ENCODE measurements at places on chromosomes 7 and 10.

GRCh38 chr10:117944676-117945447 lies 101.9 kb downstream of the RAB11FIP2 start:
- no peak for DNase-seq

DNA sequence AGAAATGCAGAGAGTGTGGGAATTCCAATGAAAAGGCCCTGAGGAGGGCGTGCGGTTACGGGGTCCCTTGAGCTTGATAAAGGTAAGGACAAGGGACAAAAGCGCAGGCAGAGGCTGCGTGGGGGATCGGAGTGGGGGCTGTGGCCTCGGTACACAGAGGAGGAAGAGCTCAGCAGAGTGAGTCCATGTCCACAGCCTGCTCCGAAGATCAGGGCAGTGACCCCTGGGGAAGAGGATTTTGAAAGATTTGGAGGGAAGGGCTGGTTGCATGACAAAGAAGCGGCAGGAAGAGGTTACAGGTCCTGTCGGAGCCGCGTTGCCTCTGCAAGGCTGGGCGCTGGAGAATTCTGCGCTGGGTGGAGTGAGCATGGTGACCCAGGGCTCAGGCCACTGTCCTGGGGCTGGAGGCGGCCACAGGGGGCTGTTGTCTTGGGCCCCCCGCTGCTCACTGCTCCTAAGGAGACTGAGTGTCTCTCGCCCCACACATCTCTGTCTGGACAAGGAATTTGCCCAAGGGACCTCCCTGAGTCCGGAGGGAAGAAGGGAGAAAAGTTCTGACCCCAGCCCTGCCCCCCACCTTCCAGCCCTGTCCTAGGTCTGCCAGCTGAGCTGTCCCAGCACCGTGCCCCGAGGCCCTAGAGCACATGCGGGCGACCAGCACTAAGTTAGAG lies 69.8 kb upstream of the INSIG1 start:
- no peak for DNase-seq

DNA sequence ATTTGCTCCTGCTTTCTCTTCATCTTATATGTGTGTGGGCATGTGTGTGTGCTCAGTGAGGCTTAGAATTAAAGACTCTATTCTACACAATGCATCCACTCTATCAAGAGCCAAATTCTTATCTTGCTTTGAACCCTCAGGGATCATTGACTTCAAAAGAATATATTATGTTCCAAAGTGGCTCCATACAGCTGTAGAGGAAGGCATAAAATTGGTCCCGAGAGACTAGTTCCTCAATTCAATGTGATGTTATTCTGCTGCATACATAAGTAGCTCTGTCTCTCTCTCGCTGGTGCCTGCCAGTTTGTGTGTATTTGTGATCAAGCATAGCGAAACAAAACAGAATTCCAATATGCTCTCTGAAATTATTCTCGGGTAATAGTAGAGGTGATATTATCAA lies 997.9 kb upstream of the POT1 start:
- no peak for DNase-seq

DNA sequence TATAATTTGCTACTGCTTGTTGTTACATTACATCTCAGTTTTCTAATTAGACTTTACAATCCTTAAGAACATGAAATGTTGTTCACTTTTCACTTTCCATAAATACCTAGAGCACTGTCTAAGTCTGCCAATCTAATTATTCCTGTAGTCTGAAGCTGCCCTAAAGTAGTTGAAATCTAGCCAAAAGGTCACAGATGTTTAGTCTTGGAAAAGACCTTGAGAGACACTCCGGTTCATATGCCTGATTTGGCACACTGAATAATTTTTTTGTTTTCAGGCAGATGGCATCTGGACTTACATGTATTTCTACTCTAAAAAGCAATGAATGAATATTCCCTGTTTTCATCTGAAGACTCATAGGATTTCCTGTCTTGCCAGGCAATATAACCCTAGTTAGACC lies 359.1 kb downstream of the ANKRD7 start:
- DNase-seq: no peak

- no peak for DNase-seq
These were observed 12.2 kb downstream of the CLRN3 start for GRCh38 chr10:127880557-127880956.

DNA sequence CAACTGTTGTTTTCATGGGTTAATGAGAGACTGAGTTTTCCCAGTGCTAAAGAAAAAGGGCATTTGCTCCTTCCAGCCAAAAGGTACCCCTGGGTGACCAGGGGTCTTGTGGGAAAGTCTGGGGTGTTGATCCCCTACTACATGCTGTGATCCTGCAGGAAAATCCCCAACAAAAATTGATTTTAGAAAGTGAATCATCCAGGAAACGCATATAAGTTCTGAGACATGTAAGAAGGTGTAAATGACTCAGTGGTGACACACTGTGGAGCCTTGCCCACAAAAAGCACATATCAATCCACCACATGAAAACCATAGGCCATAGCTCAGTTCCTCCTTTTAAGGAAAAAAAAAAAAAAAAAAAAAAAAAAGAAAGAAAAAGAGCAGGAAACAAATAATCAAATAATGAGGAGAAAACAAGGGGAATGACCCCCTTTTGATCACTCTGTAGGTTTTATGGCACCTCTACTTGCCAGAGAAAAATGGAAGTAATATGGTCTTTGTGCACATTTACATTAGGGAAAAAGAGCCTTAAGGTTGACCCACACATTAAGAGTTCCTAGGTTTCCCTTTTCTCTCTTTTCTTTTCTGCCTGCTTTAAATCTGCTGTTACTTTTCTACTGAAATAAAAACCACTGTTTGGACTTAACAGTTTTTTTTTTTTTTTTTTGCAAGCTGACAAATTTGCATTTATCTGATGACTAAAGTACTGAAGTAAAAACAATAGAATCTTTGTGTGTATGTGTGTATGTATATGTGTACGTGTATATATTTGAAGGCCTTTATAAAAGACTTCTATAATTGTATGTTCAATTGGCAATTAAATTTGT lies 386.0 kb downstream of the KIF20B start:
- no peak for DNase-seq

- no peak for DNase-seq
These were observed 101.8 kb downstream of the PTPRE start for GRCh38 chr10:128008521-128009250.

DNA sequence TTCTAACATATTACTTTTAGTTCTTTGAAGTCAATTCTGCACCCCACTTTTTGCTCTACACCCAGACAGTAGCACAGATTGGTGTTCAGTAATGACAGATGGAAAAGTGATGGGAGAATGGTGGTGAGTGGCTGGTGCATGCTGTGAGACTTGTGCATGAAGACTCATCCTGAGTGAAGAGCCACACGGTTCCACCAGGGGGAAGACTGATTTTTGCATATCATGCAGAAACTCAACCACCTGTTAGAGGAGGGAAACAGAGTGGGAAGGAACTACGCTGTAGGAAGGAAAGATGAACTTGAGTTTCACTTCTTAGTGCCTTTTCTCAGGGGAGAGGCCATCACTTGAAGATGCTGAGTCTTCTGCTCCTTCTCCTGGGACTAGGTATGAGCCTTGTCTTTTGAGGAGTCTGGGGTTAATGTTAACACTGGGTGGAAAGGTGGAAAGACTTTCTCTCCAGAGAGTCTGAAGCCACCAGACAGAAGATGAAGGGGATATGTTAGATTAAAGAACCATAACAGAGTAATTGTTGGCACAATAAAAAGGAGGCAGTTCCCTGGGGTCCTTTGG lies 9.3 kb upstream of the PRSS1 start:
- no peak for DNase-seq

DNA sequence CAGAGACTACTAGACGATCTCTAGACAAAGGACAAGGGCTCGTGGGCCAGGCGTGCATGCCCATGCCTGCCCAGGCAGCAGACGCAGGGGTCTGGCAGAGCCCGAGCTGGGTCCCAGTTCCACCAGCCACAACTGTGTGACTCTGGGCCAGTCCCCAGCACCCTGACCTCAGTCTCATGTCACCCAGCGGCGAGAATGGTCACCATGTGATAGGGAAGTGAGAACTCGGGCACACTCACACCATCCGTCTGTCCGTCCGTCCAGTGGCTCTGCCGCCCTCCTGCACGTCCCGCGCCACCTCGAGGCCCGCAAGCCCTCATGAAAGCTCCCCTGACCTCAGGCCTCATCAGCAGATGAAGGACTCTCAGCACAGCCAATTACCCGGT lies 280.0 kb downstream of the ELFN1 start:
- DNase-seq: no peak

DNA sequence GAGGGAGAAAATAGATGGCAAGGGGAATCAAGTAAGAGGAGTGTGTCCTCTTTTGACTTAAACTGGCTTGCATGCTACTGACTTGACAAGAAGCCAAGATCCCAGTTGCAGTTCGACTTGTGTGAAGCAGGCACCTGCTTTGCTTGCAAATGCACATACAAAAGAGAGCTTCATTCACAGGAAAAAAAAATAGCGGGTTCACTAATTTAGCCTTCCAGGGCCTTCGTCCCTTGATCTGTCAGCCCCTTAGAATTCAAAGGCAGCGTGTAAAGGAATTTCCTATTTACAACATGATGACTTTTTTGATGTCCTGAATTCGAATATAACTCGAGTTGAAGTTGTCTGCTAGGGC lies 192.1 kb downstream of the CELF2 start:
- DNase-seq: no peak

DNA sequence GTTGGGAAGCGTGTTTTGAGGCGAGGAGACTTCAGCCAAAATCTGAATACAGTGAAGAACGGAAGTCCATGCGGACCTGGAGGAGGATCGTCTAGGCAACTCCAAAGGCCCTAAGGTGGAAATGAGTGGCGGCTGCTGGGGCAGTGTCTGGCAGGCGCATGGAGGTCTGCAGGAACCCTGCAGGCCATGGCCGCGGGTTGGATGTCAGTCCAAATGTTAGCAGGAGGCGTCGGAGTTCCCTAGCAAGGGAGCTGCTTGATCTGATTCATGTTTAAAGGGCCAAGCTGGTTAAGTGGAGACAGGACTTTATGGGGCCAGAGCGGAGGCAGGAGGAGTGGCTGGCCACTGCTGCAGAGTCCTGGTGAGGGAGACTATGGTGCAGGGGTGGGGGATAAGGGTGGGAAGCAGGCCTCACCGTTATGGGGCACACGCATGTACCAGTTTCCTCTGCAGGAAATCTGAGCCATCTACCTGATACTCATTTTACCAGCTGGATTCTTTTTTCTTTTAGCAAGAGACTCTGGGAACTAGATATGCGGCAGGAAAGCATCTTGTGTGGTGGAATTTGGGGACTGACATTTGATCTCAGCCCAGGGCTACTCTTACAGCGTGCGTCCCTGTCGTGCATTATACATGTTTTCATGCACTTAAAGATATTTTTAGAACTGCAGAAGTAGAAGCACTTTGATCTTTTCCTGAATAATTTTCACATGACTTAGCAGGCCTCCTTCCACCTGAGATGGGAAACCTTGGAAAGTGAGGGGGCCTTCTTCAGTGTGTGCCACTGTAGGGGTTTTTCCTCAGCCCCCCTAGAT lies 6.6 kb upstream of the REPIN1 start:
- DNase-seq: no peak

- DNase-seq: no peak
These were observed at the start of gene ZNF722 for GRCh38 chr7:63998549-63998948. TSS of gene ZNF722 (plus strand) at chr7:63998849. CDS start at chr7:63998962, 113 bp downstream.

DNA sequence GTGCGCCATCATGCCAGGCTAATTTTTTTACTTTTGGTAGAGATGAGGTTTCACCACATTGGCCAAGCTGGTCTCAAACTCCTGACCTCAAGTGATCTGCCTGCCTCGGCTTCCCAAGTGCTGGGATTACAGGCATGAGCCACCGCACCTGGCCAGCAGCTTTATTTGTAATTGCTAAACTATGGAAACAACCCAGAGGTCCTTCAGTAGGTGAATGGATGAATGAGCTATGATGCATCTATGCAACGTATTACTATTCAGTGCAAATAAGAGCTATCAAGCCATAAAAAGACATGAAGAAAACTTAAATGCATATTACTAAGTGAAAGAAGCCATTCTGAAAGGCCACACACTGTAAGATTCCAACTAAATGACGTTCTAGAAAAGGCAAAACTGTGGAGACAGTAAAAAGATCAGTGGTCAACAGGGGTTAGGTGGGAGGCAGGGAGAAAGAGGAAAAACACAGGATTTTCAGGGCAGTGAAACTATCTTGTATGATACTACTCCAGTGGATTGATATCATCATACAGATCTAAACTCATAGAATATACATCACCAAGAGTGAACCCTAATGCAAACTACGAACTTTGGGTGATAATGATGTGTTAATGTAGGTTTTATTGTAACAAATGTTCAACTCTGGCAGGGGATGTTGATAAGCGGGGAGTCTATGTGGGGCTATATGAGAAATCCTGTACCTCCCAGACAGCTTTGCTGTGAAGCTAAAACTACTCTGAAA lies 66.7 kb downstream of the PRTFDC1 start:
- no peak for DNase-seq

DNA sequence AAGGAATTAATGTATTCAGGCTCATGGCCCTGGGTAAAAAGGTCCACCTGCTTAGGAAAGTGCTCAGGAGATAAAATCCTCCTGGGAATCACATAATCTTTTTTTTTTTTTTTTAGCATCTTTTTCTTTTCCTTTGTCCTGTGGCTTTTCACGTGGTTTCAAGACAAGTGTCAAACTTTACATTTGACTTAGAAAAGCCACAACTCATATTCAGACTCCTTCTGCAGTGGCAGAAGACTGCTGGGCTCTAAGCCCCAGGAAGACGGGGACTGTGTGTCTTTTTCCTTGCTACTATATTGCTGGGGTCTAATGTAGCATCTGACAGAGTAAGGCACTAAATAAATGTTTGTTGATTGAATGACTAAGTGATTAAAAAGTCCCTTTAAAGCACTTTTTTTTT lies 127.5 kb upstream of the ANKRD1 start:
- no peak for DNase-seq

DNA sequence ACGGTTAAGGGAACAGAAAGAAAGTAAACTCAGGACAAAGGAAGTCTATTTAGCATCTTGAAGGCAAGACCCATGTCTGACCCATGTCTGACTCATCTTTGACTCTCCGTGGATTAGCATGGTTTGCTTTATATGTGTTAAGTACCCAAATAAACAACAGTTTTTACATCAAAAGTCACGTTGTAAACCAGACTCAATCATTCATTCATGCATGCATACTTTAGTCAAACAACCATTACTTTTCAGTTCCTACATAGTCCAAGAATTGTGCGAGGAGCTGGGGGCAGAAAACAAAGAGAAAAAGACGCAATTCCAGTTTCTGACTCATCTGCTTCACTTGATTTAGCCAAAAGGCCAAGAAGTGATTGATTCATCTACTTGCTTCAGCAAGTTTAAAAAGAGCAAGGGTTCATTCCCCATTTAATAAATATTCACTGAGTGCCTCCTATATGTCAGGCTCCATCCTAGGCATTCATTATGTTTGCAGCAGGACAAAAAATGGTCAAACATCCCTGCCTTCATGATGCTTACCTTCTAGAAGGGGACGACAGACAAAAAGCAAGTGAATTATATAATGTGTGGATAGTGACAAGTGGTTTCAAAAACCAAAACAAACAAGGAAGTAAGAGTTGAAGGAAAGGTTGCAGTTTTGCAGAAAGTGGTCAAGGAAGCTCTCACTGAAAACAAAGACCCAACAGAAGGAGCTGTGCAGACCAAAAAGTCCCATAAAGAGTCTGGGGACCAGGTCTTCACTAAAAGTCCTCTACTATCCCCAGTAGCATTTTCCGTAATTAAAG lies 116.2 kb downstream of the FAM107B start:
- peak; percentile 40 for DNase-seq

GRCh38 chr10:132449811-132450181 lies 52.8 kb downstream of the PWWP2B start:
- no peak for DNase-seq

GRCh38 chr7:115300231-115300870 lies 378.5 kb downstream of the MDFIC start:
- DNase-seq: peak; percentile 55

GRCh38 chr10:83539528-83540308 lies 599.6 kb upstream of the GHITM start:
- DNase-seq: no peak

Data from GM03348 (cell line).